Mesenchymal stem cell (in vitro differentiated cells and primary cell): ENCODE measurements at places on chromosomes 6 and 20.

DNA sequence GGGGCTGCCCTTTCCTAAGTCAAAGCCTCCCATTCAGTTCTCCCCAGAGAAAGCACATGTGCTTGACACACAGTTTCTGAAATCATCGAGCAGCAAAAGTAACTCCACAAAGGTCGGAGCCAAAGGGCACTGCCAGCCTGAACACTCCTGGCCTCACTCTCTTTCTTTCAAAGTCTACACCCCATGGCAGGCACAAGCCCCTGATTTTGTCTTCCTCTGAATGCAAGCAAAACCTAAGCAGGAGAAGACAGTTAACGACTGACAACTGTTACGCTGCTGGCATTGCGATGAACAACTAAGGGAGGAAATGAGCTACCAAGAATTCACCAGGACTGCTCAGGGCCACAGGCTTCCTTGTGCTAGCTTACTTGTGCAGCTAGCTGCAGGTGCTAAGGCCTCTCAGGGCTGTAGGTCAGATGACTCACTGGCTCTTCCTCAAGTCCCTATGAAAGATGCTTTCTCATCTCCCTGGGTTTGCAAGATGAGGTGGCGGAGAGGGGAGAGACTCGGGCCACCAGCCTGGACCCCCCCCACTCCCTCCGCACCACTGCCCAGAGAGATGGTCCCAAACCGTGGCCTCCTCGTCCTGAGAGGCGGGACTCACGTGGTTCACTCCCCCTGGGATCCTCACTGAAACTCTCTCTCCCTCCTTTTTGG, 208.2 kb downstream of the DLL1 start:
- no peaks in the 10 kb centered on the region for H3K4me1 ChIP-seq
- peaks cover 25% of the 10 kb centered on the region for H3K27me3 ChIP-seq
- H3K4me3 ChIP-seq, result no peak overlapping the region
- no peak overlapping the region for H3K27ac ChIP-seq

DNA sequence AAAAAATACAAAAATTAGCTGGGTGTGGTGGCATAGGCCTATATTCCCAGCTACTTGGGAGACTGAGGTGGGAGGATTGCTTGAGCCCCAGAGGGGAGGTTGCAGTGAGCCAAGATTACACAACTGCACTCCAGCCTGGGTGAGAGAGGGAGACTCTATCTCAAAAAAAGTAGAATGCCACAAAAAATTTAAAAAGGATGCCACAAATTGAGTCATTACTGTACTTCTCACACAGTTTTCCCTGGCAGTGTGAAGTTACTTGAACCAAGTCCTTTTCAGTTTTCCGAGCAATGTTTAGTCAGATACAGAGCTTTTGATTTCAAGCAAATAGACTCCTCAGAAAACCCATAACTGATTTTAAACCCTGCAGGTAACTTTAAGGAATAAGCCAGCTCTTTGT, 53.3 kb downstream of the TNFRSF21 start:
- no peak for DNase-seq
- no peak overlapping the region for H3K27ac ChIP-seq
- H3K4me3 ChIP-seq, result no peak overlapping the region
- H3K27me3 ChIP-seq, result no peaks in the 10 kb centered on the region
- H3K4me1 ChIP-seq, result no peaks in the 10 kb centered on the region

- no peak overlapping the region for H3K4me3 ChIP-seq
- H3K27me3 ChIP-seq, result peaks cover 9% of the 10 kb centered on the region
- peaks cover 16% of the 10 kb centered on the region for H3K36me3 ChIP-seq
- no peak for DNase-seq
These were observed 136.9 kb downstream of the PREX1 start for GRCh38 chr20:48690888-48691287.

DNA sequence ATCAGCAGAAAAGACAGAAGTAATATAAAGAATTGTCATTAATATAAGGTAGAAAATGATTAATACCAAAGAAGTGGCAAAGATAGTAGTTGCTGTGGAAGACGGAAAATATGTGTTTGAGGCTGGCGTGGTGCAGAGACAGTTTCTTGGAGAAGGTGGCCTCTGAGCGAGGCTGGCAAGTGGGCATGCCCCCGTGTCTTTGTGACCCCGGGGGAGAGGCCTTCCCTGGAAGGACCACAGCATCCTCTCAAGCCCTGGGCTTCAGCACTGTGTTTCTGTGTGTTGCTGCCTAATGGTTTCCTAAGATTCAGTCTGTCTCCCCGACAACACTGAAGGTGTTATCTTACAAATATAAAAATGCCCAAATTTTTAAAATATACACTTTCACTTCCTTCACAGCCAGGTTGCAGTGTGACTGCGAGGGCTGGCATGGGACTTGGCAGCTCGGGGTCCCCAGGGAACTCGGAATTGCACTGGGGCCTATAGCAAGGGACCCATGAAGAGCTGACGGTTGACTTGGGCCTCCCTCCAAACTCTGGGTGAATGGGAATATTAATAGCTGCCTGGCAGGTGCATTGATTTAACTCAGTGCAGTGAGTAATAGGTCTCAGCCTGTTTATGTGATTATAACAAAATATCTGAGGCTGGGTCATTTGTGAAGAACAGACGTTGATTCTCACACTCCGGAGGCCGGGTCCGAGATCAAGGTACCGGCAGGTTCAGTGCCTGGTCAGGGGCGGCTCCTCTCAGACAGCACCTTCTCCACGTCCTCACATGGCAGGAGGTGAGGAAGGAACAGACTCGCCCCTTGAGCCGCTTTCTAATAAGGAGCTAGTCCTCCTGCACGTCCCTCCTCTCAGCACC, 47.4 kb upstream of the AFDN start:
- H3K36me3 ChIP-seq, result no peaks in the 10 kb centered on the region
- H3K27me3 ChIP-seq, result peaks cover 9% of the 10 kb centered on the region
- DNase-seq, result no peak

- no peak overlapping the region for H3K27ac ChIP-seq
- no peak overlapping the region for H3K4me3 ChIP-seq
- H3K36me3 ChIP-seq, result no peaks in the 10 kb centered on the region
- no peaks in the 10 kb centered on the region for H3K4me1 ChIP-seq
These were observed 74.1 kb upstream of the PAK5 start for GRCh38 chr20:9912858-9913434.

DNA sequence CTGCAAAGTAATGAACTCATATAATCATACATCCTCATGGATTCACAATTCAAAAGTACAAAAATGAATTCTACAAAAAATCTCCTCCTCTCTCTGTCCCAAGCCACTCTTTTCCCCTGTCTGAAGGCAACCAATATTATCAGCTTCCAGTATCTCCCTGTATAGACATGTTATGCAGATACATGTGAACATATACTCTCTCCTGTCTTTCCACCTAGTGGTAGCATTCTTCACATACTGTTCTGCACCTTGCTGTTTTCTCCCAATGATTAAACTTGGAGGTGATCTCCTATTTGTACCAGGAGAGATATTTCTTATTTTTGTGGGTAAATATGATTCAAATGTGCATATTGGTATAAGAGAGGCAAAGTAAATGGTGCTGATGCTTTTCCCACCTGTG, 416.4 kb downstream of the EPM2A start:
- no peak for DNase-seq
- peaks cover 2% of the 10 kb centered on the region for H3K4me1 ChIP-seq
- no peak overlapping the region for H3K27ac ChIP-seq
- H3K27me3 ChIP-seq, result no peaks in the 10 kb centered on the region
- H3K36me3 ChIP-seq, result no peaks in the 10 kb centered on the region

DNA sequence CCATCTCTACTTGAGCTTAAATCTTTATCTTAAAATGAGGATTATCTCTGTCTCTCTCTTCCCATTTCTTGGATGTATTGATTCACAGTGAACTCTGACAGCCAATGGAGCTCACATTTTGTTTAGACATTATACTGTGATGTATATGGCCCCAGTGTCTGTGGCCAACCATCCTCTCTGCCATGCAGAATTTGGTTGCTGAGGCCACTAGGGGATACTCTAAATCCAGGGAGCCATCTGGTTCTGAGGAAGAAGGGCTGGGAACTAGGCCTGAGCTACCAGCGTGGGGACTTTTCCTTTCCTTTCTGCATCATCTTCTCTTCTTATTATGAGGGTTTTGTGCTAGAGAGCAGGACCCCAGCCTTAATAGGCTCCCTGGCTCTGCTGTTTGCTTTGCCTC, 59.1 kb upstream of the RIPOR2 start:
- DNase-seq, result no peak
- no peak overlapping the region for H3K27ac ChIP-seq
- H3K36me3 ChIP-seq, result no peaks in the 10 kb centered on the region
- H3K4me1 ChIP-seq, result no peaks in the 10 kb centered on the region

GRCh38 chr6:167758309-167759023, 68.2 kb upstream of the AFDN start:
- peaks cover 3% of the 10 kb centered on the region for H3K27me3 ChIP-seq
- no peak for DNase-seq
- H3K4me1 ChIP-seq, result no peaks in the 10 kb centered on the region
- H3K36me3 ChIP-seq, result no peaks in the 10 kb centered on the region
- H3K4me3 ChIP-seq, result no peak overlapping the region

DNA sequence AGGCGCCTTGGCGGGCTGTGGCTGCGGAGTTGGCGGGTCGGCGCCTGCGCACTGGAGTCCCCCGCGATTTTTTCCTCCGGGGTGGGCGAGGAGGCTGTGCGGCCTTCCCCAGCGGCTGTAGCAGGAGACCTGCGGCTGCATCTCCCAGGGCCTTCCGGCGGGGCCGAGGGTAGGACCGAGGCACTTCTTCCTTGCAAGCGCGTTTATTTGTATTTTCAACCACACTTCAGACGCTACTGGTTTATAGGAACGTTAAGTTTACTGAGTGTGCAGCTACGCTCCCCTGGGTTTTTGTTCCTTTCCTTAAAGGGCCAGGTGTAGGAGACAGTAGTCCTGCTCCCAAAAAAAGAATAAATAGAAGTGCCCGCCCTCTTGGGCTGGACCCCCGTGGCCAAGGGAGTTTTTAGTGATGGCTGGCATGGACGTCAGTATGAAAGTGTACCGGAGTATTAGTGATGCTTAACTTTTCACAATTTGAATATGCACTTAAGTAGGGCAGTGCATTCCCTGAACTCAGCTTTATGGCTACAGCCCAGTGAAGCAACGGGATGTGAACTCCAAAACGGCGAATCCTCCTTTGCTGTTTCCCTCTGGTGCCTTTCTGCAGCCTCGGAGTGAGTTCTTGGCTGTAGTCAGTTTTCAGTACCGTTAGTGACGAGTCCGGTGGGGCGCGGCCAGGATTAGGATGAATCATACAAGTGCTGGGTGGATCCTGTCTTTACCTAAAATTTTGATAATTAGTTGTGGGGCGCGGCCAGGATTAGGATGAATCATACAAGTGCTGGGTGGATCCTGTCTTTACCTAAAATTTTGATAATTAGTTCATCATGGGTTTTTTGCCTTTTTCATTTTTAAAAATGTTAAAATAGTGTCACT, 1.0 kb upstream of the FBXO5 start:
- no peaks in the 10 kb centered on the region for H3K27me3 ChIP-seq
- peak overlapping the region; percentile 95 for H3K27ac ChIP-seq
- H3K4me3 ChIP-seq, result peak overlapping the region; percentile 87
- peaks cover 2% of the 10 kb centered on the region for H3K4me1 ChIP-seq

DNA sequence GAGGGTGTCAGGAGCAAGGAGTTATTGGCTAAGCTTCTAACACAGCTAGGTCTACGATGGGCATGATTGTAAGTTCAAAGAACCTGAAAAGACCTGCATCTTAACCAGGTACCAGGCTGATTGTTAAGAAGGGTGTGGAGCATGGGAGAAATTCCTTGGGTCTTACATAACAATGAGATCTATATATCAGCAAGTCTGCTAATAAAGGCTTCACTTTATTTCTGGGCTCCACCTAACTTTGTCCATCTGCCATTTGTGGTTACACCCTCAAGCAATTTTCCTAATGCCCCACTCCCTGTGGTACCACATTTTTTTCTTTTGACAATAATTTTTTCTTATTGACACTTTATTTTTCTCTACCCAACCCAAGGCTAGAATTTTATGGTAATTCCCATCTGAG, 223.5 kb upstream of the JAG1 start:
- H3K36me3 ChIP-seq, result no peaks in the 10 kb centered on the region
- H3K4me1 ChIP-seq, result peaks cover 2% of the 10 kb centered on the region
- H3K27me3 ChIP-seq, result no peaks in the 10 kb centered on the region
- no peak for DNase-seq

DNA sequence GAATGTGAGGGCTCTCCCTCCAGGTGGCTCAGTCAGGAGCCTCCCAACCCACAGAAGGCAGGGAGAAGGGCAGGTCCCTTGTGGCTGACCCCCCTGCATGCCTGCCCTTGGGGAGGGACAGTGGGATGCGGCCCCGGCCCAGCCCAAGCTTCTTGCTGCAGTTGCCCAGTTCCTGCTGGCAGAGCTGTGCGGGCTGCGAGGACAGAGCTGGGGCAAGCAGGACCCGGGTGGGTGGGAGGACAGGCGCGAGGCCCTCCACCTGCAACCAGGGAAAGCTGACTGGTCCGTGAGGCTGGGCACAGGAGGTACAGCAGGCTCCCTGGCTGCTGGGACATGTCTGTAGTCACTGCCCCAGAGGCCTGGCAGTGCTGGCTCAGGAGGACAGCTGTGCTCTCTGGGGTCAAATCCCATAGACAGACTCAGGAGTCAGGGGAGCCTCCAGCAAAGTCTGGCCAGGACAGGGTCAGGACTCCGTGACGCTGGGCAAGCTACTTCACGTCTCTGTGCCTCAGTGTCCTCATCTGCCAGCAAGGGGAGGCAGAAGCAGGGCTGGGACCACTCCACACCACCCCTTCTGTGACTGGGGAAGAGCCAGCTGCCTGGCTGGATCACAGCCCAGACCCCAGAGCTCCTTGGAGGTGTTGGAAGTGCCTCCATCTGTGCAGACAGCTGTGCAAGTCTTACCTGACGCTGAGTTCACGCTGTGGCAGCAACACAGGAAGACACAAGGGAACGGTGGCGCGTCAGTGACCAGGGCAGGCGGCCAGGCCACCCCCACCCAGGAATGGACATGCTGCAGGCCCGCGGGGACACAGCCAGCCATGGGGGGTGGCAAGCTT, 13.0 kb downstream of the UCKL1 start:
- no peak for DNase-seq
- peaks cover 93% of the 10 kb centered on the region for H3K36me3 ChIP-seq
- no peak overlapping the region for H3K4me3 ChIP-seq
